ENCODE measurements at places on chromosomes 16 and 17.

DNA sequence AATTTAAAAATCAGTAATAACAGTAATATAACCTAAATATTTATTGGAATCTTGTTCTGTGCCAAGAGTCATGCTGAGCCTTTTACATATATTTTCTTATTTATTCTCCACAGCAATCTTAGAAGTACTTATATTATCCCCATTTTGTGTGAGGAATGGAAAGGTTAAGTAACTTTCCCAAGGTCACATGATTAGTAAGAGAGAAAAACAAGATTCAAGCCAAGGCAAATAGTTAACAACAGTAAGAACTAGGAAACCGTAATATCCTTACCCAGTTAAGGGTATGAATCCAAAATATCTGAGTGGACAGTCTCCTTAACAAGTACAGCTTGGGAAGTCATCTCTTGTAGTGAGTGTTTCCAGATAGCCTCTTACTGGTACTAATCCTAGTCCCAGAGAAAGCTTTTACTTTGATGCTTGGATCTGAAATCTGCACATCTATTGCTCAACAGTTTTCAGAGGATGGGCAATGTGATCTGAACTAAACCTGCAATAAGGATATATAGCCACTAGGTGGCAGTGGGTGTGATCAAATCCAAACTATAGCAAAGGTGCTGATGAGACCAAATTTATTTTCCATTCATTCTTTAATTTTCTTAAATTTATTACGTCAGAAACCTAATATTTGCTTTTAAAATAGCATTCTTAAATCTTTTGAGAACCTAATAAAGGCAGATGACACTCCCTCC lies 23.3 kb downstream of the SHISA6 start:
- no peak for DNase-seq

DNA sequence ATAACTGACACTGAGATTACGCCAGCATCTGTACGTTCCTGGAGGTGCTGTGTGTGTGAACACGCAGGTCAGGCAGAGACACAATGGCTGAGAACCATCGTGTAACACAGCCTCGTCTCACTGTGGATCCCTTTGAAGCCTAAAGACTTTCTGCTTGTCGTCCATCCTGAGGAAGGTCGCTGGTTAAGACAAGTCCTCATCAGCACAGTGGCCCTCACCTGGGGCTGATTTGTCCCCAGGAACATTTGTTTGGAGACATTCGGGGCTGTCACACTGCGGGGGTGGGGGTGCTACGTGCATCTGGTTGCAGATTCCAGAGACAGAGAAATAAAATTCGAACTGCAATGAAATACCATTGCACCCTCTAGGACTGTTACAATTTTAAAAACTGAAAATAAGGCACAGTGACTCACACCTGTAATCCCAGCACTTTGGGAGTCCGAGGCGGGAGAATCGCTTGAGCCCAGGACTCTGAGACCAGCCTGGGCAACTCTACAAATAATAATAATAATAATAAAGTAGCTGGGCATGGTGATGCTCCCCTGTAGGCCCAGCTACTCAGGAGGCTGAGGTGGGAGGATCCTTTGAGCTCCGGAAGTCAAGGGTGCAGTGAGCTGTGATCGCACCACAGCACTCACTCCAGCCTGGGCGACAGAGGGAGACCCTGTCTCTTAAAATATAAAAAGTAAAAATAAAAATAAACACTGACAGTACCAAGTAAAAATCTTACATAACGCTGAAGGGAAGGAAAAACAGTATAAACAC lies 112.0 kb upstream of the METRNL start:
- no peak for DNase-seq

GRCh38 chr16:54373534-54374520 lies 87.2 kb upstream of the IRX3 start:
- DNase-seq, result no peak

- no peak for DNase-seq
Measured at GRCh38 chr17:14294876-14295275, 6.0 kb upstream of the HS3ST3B1 start.

DNA sequence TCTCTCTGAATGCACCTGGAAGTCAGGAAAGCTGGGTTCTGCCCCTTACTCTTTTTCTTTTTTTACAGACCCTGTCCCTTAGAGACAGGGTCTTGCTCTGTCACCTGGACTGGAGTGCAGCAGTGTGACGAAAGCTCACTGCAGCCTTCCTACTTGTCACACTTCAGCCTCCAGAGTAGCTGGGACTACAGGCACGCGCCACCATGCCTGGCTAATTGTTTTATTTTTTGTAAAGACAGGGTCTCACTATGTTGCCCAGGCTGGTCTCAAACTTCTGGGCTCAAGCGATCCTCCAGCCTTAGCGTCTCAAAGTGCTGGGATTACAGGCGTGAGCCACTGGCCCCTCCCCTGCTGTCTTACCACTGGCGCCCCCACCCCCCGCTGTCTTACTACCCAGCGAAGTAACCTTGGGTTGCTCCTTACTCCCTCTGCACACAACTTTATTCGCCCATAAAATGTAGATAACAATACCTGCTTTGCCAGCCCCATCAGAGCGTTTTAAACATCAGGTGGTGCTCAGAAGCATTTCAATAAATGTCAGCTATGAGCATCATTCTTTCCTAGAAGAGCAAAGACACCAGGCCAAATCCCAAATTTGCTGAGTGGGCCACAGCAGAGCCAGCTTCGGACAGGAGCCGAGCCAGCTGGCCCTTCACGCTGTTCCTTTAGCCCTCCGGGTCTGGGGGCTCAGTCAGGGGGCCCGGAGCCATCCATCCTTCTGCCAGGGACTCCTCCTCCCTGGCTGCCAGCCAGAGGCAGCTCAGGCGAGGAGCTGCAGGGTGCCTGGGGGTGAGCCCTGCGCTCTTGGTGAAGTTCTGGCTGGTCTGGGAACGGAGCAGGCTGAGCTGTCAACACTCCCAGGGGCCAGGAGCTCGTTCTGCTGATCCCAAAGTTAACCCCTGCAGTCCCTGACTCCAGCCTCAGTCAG lies 24.4 kb downstream of the SRL start:
- DNase-seq, result no peak

GRCh38 chr16:6068063-6068462 lies 970.5 kb upstream of the EEF2KMT start:
- no peak for DNase-seq

- DNase-seq, result peak; percentile 92
Measured at GRCh38 chr17:7989781-7990655, 12.4 kb upstream of the GUCY2D start.

- DNase-seq, result peak; percentile 24
Measured at GRCh38 chr16:68644715-68645493, at the start of gene CDH3. TSS of gene CDH3 (plus strand) at chr16:68645310. CDS start at chr16:68645380, 70 bp downstream.

GRCh38 chr17:50961282-50962220 lies 95.4 kb upstream of the TOB1 start:
- no peak for DNase-seq
